ENCODE measurements at places on chromosomes 12 and 14. TPM values are rescaled to one million over a fixed set of nuclear protein-coding genes. Genes with fewer than 3 reads are reported as not detected.

- H3K4me1 ChIP-seq: no peaks in the 10 kb centered on the region
- H3K36me3 ChIP-seq: no peaks in the 10 kb centered on the region
- H3K4me3 ChIP-seq: no peak overlapping the region
- DNase-seq: no peak
- H3K27me3 ChIP-seq: no peaks in the 10 kb centered on the region
- no peak overlapping the region for H3K27ac ChIP-seq
These were observed 91.2 kb downstream of the CEP128 start for GRCh38 chr14:80850197-80850814.

- no peaks in the 10 kb centered on the region for H3K4me1 ChIP-seq
- peaks cover 28% of the 10 kb centered on the region for H3K27me3 ChIP-seq
- H3K4me3 ChIP-seq: no peak overlapping the region
- no peak for DNase-seq
- no peak overlapping the region for H3K27ac ChIP-seq
These were observed 26.9 kb upstream of the MYBPC1 start for GRCh38 chr12:101567918-101568317.

DNA sequence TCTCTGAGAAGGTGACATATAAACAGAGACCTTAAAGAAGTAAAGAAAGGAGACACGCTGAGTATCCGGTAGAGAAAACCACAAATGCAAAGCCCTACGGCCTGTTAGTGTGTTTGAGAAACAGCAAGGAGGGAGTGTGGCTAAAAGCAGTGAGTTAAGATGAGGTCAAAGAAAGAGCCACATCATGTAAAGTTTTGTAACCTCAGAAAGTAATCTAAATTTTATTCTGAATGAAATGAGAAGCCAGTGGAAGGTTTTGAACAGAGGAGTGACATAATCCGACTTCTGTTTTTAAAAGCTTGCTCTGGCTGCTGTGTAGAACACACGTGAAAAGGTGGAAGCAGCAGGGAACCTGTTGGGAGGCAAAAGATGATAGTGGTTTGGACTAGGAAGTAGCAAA is 32.6 kb downstream of the PPP2R5E start:
- H3K27ac ChIP-seq: peak overlapping the region; percentile 78
- peak; percentile 32 for DNase-seq
- peaks cover 42% of the 10 kb centered on the region for H3K4me1 ChIP-seq
- H3K4me3 ChIP-seq: no peak overlapping the region
- no peaks in the 10 kb centered on the region for H3K27me3 ChIP-seq
- peaks cover 13% of the 10 kb centered on the region for H3K36me3 ChIP-seq

- H3K27ac ChIP-seq: no peak overlapping the region
- no peak overlapping the region for H3K4me3 ChIP-seq
- no peak for DNase-seq
- peaks cover 2% of the 10 kb centered on the region for H3K36me3 ChIP-seq
- H3K4me1 ChIP-seq: no peaks in the 10 kb centered on the region
These were observed 127.1 kb downstream of the TMEM30B start for GRCh38 chr14:61153914-61154545.

Gene PLEKHD1
- total RNA-seq: 0.13 TPM

Gene RASSF3
- 83.7 TPM for total RNA-seq

Gene TAS2R13
- total RNA-seq: 0.25 TPM

All from activated CD4-positive, alpha-beta memory T cell treated with anti-CD3 and anti-CD28 coated beads, Interleukin-2, amount 10 ng/mL, durations not matched to agents 7 days and 5 days (primary cell).